HFF-Myc (cell line): ENCODE measurements at places on chromosomes 2 and 18.
A peak's percentile ranks its signal among the peaks of the same experiment; 100 is the strongest.

DNA sequence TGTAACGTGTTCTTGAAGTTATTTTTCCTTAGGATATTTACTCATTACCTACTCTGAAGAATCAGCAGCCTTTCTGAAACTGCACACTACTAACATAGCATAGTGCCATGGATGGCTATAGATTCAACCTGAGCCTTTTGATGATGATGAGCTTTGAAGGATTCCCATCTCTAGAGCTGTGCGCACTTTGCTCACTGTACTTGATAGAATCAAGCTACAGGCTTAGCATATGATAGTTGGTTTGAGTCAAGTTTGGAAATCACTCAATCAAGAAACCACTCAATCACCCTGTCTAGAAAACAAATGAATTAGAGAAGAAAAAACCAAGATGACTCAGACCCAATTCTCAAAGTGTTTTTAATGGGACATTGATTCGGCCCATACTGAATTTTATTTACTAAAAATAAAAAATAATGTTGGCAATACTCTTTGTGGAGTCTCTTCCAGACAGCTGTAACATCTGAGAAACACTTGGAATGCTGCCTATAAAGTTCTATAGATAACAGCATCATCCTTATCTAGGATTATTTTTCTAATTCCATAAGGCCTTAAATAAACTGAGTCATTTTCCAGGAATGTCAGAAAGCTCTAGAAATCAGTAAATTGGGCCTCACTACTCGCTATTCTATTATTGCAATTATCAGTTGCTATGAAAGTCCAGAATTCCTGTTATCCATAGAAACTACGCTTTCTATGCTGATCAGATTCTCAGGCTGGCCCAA, 259.0 kb upstream of the ERBB4 start:
- DNase-seq: no peak

- DNase-seq: no peak
Observed at GRCh38 chr18:23369266-23369665, 83.8 kb upstream of the RIOK3 start.

- DNase-seq: no peak
Observed at GRCh38 chr2:10924441-10924840, 12.7 kb downstream of the KCNF1 start.

DNA sequence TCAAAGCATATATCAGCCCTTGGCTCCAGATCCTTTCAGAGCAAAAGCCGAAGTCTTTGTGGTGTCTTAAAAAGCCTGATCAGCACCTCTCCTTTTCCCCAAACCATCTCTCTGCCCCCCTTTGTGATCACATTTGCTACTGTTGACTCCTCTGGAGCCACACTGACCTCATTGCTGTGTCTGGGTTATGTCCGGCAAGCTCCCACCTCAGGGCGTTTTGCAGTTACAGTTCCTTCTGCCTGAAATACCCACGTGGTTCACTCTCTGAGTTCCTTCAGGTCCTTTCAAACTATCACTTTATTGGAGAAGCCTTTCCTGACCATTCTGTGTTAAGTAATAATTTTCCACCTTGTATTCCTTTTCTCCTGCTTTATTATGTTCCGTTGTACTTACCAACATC, 11.8 kb downstream of the C2orf69 start:
- DNase-seq: no peak

- DNase-seq: no peak
Observed at GRCh38 chr2:127194447-127194846, 25.7 kb downstream of the CYP27C1 start.

DNA sequence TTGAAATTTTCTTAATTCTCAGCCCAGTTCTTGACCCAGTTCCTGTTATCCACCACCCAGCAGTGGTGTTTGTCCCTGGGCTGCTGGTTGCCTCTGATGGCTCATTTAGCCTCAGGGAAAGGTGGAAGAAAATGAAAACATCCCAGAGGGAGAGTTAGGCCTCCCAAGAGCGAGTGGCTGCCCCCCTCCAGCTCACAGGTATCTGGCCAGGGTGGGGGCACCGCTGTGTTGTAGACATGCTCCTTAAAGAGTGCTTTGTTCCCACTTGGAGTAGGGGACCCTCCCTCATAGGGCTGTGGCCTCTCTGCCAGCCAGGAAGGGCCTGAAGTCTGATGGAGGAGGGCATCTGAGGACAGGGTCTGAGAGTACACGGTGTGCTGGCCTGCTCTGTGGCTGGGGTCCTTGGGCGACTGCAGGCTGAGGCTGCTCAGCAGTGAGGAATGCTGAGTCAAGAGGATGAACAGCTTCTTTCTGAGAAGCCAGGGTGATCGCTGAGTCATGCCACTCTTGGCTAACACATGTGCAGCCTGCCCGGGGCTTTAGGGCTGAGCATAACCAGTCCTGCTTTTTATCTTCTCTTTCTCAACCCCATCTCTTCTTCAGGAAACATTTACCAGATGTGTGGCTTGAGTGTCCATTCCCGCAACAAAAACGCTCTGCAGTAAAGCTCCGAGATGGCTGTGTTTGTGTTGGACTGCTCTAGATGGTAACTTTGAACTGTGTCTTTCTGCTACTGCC, 72.3 kb downstream of the IL1R2 start:
- DNase-seq: peak; percentile 94

GRCh38 chr2:143401861-143402260, 272.6 kb downstream of the ARHGAP15 start:
- DNase-seq: no peak

- DNase-seq: no peak
Observed at GRCh38 chr18:14999085-14999975, 251.4 kb downstream of the ANKRD30B start.

DNA sequence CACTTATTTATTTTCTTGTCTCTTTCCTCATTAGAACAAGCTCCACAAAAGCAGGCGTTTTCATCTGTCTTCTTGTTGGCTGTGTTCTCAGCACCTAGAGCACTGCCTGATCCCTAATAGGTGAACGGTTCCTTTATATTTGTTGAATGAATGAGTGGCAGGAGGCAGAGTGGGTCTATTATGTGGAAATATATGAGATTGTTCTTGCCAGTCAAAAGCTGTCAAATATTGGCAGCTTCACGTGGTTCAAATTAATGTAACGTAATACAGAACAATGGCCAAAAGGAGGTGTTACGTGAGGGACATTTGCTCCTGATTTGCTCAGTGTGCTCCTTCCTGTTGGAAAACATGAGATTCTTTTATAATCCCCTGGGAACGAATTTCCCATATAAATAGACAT, 8.5 kb upstream of the ARHGAP25 start:
- DNase-seq: no peak

DNA sequence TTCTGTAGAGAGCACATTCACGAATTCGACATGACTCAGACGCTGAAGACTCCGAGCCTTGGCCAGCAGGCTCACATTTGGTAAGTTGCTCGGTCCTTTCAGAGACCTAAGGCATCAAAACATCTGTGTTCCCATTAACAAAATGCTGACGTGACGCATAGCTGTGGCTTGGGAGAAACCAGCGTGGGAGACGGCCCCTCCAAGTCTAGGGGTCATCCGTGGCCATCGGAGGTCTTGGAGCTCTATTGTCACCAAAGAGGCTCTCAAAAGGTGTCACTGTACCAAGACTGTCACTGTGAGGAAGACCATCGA, 14.9 kb downstream of the FBLN7 start:
- DNase-seq: no peak

- DNase-seq: no peak
Observed at GRCh38 chr2:49351560-49351959, 197.2 kb upstream of the FSHR start.

DNA sequence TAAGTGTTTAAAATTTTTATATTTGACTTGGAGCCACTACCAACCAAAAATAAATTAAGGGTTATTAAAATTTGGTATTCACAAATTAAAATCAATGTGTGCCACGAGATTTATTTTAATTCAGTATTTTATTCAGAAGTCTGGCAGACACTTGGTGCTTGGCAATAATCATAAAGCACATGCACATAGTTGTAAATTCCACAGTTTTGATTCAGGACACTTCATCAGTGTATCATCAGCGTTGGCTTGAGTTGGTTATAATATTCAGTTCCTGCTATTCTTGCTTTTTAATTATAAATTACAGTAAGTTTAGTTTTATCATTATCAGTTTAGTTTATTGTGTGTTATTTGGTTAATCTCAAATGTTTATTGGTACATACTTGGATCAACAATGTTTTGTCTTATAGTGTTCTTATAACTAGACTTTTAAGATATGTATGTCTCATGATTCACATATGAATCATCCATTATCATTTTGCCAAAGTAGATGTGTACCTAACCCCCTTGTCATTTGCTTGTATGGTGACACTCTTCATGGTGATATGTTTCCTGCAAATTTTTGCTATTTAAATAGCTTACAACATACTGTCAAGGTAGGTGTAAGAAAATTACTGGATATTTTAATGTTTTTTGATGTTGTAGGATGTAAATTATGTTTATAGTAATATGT, 237.9 kb downstream of the BABAM2 start:
- DNase-seq: no peak

DNA sequence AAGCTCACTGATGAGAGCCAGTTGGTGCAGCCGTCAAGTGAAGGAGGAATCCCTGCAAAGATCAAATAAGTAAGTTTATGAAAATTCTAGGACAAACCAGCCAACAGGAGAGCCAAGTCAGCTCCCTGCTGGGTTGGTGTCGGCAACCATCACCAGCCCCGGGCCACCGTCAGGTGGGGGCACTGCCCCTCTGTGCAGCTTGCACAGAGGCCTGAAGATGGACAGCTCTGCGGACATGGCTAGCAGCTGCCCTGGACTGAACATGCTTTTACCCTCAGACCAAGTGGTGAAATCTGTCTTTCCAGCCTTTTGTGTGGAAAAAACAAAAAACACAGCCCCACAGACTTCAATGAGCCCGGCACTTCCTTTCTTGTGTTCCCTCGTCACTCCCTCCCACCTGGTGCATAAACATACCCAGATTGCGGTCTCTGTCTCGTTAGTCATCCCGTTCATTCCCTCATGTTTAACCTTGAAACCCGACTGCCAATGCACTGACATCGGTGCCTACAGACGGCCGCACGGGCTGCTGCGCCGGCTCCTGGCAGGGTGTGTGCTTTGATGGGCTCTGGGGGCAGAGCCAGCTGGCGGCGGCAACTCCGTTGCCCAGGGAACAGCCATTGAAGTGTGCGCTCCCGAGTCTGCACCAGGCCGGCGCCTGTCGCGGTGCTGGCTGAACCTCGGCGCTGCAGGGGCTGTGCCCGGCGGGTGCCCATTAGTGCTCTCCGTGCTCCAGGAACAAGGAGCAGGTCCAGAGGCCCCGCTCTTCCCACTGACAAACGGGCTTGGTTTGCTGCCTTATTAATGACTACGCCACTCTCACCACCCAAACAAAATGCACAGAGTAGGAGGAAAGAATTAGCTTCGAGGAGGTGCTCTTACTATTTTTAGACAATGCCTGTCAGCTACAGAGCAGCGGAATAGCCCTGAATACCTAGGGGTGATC, 95.3 kb downstream of the EIPR1 start:
- DNase-seq: no peak

- no peak for DNase-seq
Observed at GRCh38 chr18:28637897-28638296, 461.0 kb upstream of the CDH2 start.
